ENCODE measurements at places on chromosomes 16 and 17.

- DNase-seq: peak; percentile 43
Measured at GRCh38 chr16:84730406-84731106, 30.8 kb downstream of the USP10 start.

- DNase-seq: no peak
Measured at GRCh38 chr16:75025761-75026160, 26.9 kb downstream of the ZNRF1 start.

- no peak for DNase-seq
Measured at GRCh38 chr17:65553646-65554552, 7.5 kb downstream of the AXIN2 start.

DNA sequence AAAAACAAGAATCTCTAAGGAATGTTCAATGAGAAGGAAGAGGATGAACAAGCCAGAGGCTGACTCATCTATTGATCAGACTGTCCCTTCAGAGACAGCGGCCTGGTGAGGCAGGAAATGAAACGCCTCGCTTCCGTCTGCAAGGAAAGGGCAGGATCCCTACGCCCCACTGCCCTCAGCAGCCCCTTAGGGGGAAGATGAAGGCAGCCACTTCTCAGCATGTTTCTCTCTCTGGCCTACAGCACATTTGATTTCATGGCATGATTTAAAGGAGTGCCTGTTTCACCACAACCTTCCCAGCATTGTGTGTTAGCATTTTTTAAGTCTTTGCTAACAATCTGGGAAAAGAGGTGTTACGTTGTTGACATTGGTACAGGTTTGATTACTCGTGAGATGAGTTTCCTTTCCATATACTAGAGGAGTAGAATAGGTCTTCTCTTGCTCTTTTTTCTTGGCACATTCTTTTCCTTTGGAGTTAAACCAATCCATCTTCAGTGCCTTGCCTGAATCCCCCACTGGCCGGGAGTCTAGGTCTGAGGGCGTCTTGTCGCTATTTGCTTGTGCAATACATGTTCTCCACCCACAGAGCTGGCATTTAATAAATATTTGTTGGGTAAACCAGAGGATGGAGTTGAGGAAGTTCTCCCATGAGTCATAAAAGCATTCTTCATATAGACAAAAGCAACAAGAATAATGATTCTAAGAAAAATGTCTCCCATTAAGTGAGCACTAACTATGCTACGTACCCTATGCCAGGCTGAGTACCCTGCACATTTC, 47.4 kb downstream of the RBFOX3 start:
- no peak for DNase-seq

DNA sequence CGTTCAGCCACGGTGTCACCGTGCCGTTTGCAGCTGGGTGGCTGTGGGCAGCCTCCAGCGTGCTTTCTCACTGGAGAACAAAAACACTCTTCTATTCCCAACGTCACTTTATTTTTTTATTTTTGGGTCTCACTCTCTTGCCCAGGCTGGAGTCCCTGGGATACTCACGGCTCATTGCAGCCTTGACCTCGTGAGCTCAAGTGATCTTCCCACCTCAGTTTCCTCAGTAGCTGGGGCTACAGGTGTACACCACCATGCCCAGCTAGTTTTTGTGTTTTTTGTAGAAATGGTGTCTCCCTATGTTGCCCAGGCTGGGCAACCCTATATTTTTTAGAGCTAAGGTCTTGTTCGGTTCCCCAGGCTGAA, 34.4 kb upstream of the ZC3H18 start:
- no peak for DNase-seq

DNA sequence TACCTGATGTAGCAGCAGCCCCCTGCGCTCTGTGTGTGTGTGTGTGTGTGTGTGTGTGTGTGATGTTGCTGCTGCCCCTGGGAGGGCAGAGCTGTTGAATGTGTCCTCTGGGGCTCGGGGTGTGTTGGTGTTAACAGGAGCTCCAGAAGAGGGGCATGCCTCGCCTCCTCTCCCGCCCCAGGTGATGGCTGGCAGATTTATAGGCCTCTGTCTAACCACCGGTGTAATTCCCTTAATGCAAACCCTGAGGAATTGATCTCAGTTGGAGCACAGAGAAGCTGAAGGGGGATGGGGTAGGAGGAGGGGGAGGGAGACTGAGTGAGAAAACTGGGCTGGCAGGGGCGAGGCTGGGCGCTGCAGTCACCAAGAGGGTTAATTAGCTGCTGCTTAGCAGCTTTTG, 10.0 kb downstream of the CACNA1G start:
- DNase-seq: no peak

DNA sequence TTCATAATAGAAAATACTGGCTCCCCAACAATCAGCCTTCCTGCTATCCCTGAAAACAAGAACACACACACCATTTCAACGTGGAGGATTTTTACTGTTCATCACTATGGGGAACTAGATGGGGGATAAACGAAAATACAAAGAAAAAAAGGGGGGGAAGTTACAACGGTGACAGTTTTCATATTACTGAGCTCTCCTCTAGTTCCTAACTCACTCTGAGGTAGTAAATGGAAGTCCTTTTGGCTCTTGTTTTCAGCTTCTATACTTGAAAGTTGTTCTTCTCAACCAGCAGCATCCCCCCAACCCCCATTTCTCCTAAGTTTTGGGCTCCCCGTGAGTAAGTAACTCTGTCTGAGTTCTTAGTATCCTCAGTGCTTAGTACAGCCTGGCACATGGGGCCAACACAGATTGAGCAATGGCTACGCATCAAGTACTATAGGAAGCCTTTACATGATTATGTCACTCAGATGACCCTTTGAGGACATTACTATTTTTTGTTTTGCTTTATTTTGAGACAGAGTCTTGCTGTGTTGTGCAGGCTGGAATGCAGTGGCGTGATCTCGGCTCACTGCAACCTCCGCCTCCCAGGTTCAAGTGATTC, 4.2 kb upstream of the CORO7 start:
- no peak for DNase-seq

DNA sequence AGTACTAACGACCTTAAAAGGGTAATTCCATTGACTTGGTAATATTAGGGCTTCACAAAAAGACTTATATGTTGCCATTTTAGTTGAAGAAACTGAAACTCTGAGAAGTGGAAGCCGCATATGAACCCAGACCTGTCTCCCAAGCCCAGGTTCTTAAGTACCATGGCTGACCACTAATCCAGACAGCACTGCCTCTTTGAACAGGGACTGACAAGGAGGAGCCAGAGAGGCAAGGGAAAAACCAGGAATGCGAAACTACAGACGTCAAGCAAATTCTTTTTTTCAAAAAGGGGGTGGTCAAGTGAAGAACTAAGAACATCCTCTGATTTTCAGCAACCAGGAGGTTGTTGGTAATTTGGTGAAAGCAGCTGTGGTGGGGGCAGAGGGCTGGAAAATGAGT, 15.2 kb downstream of the CYB5D1 start:
- DNase-seq: no peak

- no peak for DNase-seq
Measured at GRCh38 chr16:80084614-80085013, 456.2 kb upstream of the DYNLRB2 start.

DNA sequence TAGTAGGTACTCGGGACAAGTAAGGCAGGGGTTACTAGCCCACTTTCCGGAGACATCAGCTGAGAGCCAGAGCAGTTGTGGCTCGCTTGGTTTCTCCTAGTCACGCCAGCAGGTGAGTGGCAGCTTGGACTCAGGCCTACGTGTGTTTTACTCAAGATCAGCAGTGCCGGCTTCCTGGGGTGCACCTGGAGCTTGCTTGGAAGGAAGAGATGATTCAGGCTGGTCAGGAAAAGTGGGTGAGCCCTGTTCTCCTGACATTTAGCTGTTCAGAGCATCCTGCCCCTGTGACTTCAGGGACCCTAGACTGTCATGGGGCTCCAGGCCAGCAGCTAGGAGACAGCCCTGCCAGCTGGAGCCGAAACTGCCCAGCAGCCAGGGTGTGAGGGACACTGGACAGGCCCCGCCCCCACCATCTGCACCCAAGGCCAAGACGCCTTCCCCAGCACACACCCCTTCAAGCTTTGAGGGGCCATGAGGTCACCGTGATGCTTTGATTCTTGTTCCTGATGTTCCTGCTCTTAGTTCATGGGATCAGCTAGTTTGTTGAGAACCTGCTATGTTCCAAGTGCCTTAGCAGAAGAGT, 238.0 kb upstream of the CIBAR2 start:
- no peak for DNase-seq

DNA sequence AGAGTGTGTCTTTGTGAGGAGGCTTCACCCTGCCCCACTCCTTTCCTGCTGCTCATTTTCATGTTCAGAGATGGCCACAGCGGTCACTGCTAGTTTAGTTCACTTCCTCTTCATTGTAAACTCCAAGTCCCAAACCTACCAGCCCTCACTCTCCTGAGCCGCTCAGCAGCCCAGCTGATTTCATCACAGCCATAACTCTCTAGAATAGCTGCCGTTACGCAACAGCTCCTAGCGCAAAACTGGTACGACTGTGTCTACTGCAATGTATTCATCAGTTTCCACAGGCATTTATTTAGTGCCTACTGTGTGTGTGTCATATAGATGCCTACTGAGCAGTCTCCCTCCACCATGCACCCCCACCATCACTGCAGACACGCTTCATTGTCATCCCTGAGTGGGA, 233.5 kb upstream of the RPL38 start:
- DNase-seq: no peak

DNA sequence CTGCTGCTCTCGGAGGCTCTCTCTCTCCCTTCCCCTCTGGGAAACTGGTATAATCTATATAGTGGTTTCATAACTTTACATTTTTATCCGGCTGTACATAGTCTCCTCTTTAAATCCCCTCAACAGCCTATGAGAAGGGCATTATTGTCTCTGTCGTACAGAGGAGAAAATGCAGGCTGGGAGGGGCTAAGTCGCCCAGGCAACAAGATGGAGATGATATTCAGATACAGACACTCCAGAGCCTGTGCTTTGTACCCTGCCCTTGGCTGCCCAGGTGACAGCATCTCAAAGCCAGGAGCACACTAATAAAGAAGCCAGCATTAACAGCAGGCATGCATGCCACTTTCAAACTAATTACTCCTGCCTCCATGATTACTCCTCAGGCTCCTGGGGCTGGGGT, 4.7 kb upstream of the EIF1 start:
- no peak for DNase-seq

- DNase-seq: no peak
Measured at GRCh38 chr16:10965440-10966061, 21.2 kb downstream of the CLEC16A start.

GRCh38 chr17:12959441-12959840, 58.4 kb downstream of the ELAC2 start:
- no peak for DNase-seq

- DNase-seq: no peak
Measured at GRCh38 chr16:57186872-57187854, 1.0 kb downstream of the RSPRY1 start.

DNA sequence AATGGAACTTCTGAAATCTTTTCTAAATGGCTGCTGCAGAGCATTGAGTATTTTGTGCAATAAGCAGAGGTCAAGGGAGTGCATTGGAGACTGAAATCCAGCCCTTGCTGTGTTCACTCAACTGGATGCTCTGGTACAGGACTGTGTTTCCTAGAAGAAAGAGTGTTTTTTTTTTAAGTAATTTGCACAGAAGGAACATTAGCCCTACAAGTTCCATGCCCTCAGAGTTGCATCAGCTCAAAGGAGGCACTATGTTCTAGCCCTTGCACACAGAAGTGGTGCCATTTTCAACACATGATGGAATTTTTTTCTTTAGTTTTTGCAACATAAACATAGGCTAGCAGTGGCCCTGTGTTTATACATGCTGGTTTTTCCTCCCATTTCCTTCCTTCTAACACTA, 144.1 kb upstream of the HLF start:
- no peak for DNase-seq

GRCh38 chr17:47999582-47999981, 28.7 kb downstream of the CDK5RAP3 start:
- no peak for DNase-seq

GRCh38 chr17:37683454-37683984, 40.3 kb upstream of the DDX52 start:
- no peak for DNase-seq

DNA sequence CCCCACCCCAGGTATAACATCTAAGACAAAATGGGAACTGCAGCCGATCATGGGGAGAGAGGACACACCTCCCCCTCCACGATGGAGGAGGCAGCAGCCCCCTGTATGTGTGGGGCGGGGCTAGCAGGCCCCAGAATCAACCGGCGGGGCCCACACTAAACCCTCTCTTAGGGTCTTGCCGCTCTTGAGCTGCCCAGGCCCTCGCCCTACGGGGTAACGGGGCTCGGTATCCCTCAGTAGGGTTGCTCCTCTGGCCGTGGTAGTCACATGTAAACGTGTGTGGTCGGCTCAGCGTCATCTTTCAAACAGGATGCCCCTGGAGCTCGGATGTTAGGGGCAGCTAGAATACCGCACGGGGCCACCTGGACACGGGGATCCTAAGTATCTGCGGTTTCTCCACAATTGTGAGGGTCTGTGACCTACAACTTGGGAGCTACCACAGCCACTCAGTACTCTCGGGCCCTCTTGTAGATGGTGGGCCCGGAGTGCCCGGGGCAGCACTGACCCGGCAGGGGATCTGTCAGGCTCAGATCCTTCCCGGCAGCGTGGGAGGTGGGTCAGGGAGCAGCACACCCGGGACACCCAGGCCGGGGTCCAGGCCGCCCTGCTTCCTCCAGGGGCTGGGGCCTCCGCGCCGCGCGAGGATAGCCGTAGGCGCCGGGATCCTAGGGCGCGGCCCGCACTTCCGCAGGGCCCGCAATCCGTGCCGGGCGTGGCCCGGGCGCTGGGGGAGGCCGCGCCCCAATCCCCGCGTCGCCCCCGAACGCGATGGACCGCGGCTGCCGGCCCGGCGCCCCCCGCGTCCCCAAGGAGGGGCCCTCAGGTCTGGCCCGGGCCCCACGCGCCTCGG, 781 bp downstream of the ARHGDIA start:
- DNase-seq: peak; percentile 41

- DNase-seq: peak; percentile 19
Measured at GRCh38 chr17:66540131-66540781, 237.8 kb downstream of the PRKCA start.

DNA sequence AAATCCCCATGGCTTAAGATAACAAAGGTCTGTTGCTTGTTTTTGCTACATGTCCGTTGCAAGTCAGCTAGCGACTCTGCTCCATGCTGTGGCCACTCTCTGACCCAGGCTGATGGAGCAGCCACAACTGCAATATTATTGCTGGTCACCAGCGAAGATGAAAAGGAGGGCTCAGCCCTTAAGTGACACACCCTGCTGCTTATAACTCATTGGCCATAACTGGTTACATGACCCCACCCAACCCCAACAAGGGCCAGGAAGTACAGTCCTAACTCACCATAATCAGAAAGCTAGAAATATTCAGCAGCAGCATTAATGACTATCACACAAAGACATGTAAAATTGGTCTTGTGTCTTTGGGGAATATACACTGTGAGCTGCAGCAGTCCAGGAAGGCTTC, 224.3 kb downstream of the SOX9 start:
- no peak for DNase-seq

- DNase-seq: no peak
Measured at GRCh38 chr16:20799599-20799998, 6.7 kb downstream of the ERI2 start.

GRCh38 chr16:24344784-24345183, 88.6 kb downstream of the CACNG3 start:
- no peak for DNase-seq

- no peak for DNase-seq
Measured at GRCh38 chr16:85173146-85173980, 61.1 kb upstream of the CIBAR2 start.

- no peak for DNase-seq
Measured at GRCh38 chr16:69793526-69793925, 31.4 kb downstream of the WWP2 start.
